ENCODE measurements at places on chromosomes 6 and 20.

GRCh38 chr6:54621285-54621684, 225.3 kb upstream of the FAM83B start:
- DNase-seq, result no peak

- peak; percentile 38 for DNase-seq
Observed at GRCh38 chr6:26472549-26473290, 15.0 kb downstream of the BTN2A1 start.

DNA sequence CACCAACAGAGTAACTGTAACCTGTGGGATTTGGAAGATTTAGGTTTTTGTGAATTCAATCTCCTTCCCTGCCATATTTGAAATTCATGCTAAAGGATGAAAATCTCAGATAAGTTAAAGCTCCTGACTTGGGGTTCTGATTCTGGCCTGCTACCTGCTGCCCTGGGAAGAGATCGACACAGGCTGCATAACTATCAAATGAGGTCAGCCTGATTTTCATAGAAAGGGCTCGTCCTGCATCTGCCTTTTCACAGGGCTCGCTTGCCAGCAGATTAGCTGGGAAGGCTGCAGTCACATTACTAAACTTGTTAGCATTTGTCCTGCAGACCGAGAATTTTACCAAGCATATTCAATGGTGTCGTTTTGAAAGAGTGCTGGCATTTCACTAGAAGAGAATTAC, 14.6 kb downstream of the GCLC start:
- DNase-seq, result no peak

GRCh38 chr6:84763886-84764331, 489 bp downstream of the TBX18 start:
- DNase-seq, result no peak

GRCh38 chr6:111283707-111284106, 196.4 kb downstream of the SLC16A10 start:
- no peak for DNase-seq

- no peak for DNase-seq
Observed at GRCh38 chr20:46211331-46211722, 93.2 kb downstream of the CD40 start.

DNA sequence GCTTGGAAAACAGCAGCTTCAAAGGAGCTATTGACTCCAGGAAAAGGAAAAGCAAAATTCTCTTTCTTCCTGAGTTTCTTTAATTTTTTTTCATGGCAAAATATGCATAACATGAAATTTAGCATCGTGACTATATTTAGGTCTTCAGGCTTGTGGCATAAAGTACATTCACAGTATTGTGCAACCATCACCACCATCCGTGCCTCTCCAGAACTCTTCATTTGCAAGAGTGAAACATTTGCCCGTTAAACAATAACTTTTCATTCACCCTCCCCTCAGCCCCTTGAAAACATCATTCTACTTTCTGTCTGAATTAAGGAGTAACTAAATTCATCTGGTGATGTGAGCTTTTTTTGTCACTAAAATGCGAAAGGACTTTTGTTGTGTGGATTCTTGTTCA, 251.7 kb downstream of the PHACTR1 start:
- no peak for DNase-seq

- no peak for DNase-seq
Observed at GRCh38 chr20:48912065-48912464, 9.4 kb upstream of the ARFGEF2 start.

DNA sequence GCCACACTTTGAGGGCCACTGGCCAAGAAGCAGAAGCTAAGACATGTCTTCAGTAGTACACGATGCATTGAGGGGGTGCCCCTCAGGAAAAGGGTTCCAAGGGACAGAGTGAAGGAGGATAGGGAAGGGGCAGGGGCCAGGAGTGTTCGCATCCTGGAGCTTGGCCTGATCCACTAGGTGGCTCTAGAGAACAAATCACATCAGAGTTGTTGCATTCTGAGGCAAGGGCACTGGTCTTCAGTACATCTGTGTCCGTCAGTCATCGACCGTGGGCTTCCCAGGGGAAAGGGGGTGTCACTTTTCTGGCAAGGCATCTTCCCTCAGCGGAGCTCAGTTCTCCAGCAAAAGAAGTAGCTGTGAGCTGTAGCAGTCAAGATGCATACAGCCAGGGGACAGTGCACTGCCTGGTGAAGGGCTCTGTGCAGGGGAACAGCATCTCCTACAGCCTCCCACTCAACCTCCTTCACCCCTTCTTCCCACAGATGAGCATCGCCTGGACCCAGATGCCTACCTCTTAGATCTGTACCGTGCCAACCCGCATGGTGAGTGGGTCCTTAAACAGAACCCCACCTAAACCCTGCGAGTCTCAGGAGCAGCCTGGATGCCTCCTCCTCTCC, 47.8 kb downstream of the ARHGAP40 start:
- DNase-seq, result no peak

DNA sequence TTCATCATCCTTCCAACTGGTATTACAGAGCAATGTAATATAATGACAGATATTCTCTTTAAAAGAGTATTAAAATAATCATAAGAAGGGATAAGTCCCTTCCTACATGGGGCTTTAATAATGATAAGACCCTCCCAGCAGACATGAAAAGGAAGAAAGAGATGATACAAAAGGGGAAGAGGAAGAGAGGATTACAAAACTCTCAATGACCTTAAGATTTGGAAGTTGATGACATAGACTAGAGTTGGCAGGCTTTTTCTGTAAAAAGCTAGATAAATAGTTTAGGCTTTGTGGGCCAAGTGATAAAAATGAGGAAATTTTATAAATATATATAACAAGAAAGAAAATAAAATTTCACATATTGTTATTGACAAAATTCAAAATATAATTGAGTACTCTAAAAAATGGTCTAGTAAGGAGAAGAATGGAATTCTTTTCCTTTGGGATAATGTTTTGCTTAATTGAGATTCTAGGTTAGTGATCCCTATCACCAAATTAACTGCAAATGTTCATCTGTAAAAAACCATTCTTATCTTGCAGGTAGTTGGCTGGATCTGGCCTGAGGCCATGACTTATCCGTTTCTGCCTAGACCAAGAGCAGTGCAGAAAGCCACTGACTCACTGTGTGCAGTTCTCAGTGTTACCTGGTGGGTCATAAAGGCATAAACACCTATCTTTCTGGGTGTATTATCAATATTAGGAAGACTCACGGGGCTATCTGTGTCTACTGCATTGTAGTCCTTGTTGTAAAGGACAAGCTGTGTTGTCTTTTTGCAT, 11.0 kb downstream of the RIPOR2 start:
- no peak for DNase-seq

GRCh38 chr6:17047889-17048288, 54.0 kb upstream of the STMND1 start:
- no peak for DNase-seq

DNA sequence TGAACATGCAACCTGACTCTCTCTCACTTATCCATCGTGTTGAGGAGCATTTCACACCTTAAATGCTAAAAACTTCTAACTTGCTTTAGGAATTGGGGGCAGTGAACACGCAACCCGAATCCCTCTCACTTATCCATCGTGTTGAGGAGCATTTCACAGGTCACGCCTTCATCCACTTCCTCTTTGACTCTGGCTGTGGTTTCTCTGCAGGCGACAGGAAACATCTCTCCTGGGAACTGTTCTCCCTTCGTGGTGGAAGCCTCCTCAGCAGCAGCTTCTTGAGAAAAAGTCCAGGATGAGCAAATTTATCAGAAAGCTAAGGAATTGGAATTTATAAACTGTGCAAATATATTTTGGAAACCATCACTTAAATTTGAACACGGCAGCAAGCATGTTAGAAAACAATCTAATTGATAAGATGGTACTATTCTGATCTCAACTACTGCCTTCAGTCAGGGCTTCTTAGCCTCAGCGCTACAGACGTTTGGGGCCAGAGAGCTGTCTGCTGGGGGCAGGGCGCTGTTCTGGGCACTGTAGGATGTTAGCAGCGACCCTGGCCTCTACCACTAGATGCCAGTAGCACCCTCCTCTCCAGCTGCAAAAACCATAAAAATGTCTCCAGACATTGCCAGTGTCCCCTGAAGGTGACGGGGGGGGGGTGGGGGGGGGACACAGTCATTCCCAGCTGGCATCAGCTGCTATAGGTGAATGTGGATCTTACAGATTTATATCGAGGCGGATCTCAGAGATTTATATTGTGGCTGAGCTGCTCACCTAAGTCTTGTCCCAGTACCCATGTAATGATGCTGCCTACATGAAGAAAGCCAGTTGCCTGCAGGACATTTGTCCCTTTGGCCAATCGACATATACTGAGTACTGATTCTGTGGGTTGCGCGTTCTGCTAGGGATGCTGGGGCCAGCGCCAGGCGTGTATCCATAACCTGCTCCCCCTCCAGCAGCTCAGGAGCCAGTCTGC, 26.2 kb downstream of the CTCFL start:
- DNase-seq, result peak; percentile 48

DNA sequence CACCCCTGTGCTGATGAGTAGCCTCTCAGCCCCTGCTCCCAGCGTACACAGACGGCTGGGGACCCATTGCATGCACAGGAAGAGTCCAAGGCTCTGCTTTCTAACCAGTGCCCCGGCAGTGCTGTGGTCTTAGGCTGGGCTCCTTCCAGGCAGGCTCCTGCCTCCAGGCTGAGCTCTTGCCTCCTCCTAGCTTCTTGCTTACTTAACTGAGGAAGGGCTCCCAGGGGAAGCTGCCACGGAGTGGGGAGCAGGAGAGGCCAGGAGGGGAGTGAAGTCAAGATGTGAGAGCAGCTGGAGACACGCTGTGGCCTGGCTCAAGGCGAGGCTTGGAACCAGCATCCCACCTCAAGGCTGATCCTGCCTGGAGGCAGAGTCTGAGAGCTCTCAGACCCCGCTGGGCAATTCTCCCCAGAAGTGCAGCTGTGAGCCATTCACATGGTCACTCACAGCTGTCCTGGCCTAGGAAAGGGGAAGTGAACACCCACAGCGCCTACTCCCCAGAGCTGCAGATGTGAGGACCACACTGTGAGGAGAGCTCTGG, 141.0 kb downstream of the TBXT start:
- DNase-seq, result no peak

GRCh38 chr20:5865604-5866003, 84.7 kb downstream of the TRMT6 start:
- DNase-seq, result no peak

GRCh38 chr20:50688256-50688975, 2.9 kb downstream of the RIPOR3 start:
- no peak for DNase-seq

- DNase-seq, result no peak
Observed at GRCh38 chr6:157754351-157754750, 68.7 kb upstream of the SNX9 start.

GRCh38 chr6:107622269-107622668, 132.4 kb downstream of the SOBP start:
- no peak for DNase-seq

DNA sequence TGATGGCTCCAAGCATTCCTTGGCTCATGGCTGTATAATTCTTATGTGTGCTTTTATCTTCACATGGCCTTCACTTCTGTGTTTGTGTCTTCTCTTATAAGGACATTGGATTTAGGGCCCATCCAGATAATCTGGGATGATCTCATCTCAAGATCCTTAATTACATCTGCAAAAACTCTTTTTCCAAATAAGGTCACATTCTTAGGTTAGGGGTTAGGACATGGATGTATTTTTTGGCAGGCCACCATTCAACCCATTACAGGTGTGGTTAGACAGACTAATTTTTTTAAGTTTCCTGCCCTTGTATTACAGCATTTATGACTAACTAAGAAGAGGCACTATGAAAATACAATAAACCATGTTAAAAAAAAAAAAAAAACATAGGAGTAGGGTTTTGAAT, 254.0 kb downstream of the TPBG start:
- no peak for DNase-seq

DNA sequence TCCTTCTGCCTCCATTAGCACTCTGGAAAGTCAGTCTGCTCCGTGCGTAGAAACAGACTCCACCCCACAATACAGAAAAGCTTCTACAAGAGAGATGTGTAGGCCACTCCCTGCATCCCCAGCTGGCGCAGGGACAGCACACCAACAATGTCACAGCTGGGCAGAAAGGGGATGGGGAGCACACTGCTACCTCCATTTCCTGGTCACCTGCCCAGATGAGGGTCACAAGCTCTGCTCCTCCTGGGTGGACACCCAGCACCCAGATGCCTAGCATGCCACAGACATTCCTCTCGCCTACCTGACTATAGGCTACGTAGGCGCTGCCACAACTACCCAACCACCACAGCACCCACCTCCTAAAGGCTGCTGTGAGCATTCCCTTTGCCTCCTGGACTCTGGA, 12.2 kb downstream of the BEND3 start:
- no peak for DNase-seq

DNA sequence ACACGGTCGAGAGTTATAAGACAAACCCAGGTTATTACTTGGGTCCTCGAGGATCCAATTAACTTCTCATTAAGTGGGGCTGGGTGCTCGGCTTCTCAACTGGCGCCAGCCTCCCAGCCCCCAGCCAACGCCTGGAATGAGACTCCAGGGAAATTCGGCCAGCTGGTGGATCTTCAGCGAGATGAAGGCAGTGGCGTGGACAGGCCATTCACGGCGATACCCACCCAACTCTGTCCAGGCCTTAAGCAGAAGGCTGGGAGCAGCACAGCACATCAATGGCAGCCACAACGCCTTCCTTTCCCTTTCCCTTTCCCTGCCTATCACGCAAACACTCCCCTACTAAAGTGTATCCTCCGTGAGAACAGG, 868 bp downstream of the METTL24 start:
- DNase-seq, result no peak

GRCh38 chr6:36593569-36594028, 563 bp upstream of the SRSF3 start:
- peak; percentile 64 for DNase-seq

DNA sequence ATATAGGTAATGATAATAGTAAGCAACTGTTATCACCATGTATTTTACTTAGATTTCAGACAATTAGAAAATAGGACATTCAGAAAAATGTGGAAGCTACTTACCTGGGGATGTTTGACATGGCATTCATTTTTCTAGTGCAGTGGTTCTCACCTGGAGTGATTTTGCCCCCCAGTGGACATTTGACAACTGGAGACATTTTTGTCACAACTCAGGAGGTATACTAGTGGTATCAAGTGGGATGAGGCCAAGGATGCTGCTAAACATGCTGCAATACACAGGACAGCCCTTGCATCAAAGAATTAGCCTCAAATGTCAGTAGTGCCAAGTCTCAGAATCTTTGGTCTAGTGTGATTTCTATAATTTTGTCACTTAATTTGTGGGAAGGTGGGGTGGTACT, 36.1 kb downstream of the NUS1 start:
- no peak for DNase-seq

- no peak for DNase-seq
Observed at GRCh38 chr20:20413810-20414281, 45.9 kb downstream of the INSM1 start.

DNA sequence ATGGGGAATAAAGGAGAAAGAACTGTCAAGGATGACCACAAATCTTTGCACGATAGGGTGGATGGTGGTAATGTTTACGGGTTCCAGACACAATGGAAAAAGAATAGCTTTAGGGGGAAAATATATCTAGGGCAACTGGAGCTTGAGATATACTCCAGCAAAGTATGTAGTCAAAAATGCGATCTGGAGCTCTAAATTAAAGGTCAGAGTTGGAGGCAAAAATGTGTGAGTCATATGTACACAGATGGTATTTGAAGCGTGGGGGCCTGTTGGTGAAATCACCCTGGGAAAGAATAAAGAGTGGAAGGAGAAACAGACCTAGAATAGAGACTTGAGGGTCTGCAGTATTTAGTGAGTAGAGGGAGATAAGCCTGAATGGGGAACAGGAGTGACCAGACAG, 633.9 kb upstream of the CHD6 start:
- no peak for DNase-seq
